RCC 7860 (cell line): ENCODE measurements at places on chromosomes 6 and 20.

DNA sequence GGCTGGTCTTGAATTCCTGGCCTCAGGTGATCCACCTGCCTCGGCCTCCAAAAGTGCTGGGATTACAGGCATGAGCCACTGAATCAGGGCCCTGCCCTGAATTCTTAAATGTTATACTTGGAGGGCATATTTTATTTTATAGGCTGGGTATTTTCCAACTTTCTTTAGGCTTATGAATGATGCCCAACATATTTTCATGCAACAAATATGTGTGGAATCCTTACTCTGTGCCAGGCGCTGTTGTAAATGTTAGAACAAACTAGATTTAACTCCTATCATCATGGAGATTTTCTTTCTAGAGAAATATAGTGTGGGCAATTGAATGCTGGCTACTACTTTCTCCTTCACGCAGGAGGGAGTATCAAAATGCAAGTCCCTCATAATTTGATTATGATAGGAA is 71.2 kb downstream of the SAMD5 start:
- DNase-seq, result no peak

DNA sequence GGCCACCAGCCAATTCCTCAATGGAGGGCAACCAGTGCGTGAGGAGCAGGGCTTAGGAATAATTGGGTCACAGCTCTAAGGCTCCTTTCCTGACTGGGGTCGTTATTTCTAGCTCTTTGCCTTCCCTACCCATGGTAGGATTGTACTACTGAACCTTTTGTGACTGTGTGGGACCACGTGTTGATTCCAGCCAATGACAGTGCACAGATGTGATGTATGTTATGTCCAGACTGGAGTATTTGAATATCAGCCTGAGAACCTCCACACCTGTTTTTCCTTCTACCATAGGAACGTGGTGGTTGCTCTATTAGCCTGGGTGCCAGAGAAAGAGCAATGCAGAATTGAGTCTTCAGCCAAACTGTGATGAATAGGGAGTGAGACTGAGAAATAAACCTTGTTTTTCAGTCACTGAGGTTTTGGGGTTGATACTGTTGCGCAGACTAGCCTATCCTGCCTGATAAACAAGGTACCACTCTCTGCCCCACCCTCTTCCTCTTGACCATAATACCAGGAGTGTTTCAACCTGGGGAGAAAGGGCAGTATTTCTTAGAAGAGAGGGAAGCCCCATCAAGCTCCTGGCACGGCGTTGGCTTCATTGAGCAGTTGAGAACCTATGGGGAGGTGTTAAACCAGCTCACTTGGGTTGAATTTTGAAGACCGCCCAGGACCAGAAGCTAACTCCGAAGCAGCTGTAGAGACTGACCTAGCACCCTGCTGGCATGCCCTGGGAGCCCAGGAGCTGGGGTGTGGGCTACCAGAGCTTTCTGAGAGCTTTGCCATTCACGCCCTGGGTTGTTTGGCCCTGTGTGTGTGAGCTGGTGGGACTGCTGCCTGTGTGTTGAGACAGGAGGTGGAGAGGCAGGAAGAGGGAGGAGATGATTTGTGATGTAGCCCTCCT is 105.5 kb upstream of the BACH2 start:
- no peak for DNase-seq

DNA sequence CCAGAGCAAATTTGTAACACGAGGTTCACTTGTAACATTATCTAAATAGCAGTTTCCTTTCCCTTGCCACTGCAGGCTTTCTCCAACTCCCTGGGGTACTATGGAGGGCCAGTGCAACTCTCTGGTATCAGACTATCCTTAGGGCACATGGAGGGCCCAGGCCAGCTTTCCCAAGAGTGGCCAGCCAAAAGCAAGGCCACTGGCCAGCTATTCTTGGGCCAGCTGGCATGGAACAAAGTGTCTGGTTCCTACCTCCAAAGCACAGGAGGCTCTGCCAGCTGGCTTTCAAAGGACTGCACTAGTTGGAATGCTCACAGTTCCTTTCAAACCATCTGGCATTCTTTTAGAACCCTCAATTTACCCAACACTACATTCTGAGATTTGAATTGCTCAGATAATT is 8.7 kb downstream of the RNF24 start:
- DNase-seq, result no peak

DNA sequence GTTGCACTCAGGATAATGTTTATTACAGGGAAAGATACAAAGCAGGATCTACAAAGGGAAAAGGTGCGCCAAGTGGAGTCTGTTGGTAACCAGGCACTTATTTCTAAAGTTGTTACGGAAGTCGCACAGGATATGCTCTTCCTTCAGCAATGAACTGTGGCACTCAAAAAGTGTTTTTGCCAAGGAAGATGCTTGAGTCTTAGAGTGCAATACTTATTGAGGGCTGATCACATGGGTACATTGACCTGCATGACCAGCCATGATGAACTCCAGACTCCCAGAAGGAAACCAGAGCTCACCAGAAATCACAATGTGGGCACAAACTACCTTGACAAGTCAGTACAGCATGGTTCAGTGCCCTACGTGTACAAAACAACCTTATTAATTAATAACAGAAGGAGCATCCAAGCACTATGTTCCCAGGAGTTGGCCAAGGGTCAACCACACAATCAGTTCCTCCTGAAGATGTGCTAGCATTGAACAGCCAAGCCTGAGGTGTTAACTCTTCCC is 270.7 kb upstream of the TFAP2D start:
- no peak for DNase-seq

DNA sequence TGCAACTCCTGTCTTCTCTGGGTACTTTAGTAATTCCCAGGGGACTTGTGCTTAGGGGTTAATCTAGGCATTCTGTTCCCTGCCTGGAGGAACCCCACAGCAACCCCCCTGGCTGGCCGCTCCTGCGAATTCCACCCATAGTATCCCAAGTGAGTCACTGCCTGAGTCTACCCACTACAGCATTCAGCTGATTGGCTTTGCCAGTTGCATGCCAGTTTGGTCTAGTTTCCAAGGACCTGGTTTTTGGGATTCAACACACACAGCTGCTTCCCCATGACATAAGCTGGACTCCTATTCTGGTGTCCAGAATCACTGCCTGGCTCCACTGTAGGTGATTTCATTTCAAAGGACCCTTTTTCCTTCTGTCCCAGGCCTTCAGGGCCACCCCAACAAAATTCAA is 40.3 kb downstream of the PLCG1 start:
- peak; percentile 61 for DNase-seq

- DNase-seq, result no peak
Measured at GRCh38 chr20:57476084-57476526, 48.8 kb downstream of the CTCFL start.

- no peak for DNase-seq
Measured at GRCh38 chr6:37155394-37156312, 14.3 kb upstream of the PIM1 start.

GRCh38 chr6:156420172-156420993 is 356.8 kb upstream of the ARID1B start:
- no peak for DNase-seq

DNA sequence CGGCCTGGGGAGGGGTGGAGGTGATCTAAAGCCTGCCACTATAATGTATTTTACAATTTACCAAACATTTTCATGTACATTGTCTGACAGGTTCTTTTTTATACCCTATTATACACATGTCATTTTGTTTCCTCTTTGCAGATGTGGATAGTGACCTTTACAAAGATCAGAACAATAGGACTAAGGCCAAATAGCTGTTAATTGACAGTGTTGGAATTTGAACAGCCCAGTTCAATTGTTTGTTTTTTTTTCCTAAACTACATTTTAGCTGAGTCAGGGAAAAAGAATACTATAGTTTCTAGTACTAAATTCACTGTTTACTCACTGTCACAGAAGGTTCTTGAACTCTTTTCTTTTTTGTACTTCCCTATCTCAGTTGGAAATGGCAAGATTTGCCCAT is 40.2 kb downstream of the PGM3 start:
- DNase-seq, result no peak

- DNase-seq, result no peak
Measured at GRCh38 chr6:143637691-143638090, 40.1 kb upstream of the PHACTR2 start.

GRCh38 chr6:7058250-7058923 is 49.4 kb upstream of the RREB1 start:
- DNase-seq, result peak; percentile 92
